Aorta (tissue), 5 donors: ENCODE measurements at places on chromosomes 5 and 9. TPM values are rescaled to one million over a fixed set of nuclear protein-coding genes. Genes with fewer than 3 reads are reported as not detected.
A peak's percentile ranks its signal among the peaks of the same experiment; 100 is the strongest.

DNA sequence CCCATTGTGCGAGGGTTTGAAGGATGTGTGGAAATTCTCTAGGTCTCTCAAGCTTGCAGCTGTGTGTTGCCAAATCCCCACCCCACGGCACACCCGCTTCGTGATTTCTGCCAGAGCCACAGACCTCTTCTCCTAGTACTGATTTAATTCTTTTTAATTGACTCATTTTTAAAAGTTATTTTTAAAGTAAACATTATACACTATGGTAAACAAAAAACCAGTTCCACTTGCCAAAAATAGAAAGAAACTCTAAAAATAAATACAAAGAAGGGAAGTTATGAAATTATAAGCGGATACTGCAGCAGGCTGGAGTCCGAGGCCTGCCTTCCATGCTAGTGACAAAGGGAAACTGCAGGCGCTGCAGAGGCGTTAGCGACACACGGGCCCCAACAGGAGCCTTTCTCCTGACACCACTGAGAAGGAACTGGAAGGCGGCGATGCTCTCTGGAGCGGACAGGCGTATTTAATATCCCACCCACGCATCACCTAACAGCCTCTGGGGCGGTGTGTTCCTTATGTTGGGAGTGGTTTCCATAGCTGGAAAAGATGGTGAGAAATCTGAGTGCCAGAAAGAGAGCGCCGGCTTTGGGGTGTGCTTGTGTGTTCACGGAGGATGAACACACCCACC lies 122.5 kb downstream of the COL23A1 start:
- no peak overlapping the region for H3K4me3 ChIP-seq
- peak; percentile 78 for DNase-seq
- H3K4me1 ChIP-seq, result no peaks in the 10 kb centered on the region
- no peak overlapping the region for H3K27ac ChIP-seq

DNA sequence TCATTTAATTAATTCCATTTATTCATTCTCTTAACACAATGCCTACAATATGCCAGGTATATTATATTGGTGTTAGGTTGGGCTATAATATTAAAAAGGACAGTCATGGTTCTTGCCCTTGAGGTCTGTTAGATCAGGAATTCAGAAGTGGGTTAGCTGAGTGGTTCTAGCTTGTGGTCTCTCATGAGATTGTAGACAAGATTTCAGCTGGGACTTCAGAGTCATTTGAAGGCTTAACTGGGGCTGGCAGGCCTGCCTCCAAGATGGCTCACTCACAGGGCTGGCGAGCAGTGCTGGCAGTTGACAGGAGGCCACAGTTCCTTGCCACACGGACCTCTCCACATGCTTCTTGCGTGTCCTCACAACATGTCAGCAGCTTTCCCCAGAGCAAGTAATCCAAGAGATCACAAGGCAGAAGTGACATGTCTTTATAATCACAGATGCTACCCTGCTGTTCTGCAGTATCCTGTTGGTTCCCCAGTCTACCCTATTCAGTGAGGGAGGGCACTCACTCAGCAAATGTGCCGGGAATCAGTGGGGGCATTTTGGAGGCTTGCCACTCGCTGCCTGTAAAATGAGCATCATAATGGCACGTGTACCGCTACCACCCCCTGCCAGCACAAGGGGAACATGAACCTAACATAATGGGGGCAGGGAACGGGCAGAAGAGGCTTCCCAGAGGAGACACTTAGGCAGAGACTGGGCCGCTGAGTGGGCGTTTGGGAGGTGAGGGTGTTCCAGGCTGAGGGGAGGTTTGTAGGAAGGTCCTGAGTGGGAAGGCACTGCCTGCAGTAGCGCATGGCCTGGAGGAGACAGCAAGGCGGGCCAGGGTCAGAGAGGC lies 70.0 kb downstream of the EXOSC2 start:
- no peaks in the 10 kb centered on the region for H3K4me1 ChIP-seq
- no peaks in the 10 kb centered on the region for H3K36me3 ChIP-seq
- H3K4me3 ChIP-seq, result no peak overlapping the region
- H3K27me3 ChIP-seq, result no peaks in the 10 kb centered on the region
- H3K27ac ChIP-seq, result no peak overlapping the region

The ANXA1 gene
- total RNA-seq, result 546 TPM

The MRPS27 gene
- 42.1 TPM for total RNA-seq

DNA sequence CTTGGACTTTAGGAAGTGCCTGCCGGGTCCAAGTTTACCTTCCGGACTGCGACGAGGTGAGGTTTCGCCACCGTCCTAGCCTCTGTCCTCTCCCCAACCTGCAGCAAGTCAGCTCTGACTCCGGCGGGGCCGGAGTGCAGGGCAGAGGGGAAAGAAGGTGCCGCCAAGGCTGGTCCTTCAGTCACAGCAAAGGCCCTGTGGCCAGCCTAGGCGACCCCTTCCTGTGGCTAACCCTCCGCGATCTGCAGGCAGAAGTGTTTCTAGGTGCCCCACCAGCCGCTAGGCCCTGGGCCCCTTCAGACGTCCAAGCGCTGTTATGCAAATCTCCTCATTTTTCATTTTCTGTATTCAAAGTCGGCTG lies 11.1 kb upstream of the NKX2-5 start:
- no peaks in the 10 kb centered on the region for H3K4me1 ChIP-seq
- no peak for DNase-seq

GRCh38 chr5:155024015-155024414 lies 10.5 kb downstream of the KIF4B start:
- H3K27ac ChIP-seq, result no peak overlapping the region
- no peak for DNase-seq
- no peak overlapping the region for H3K4me3 ChIP-seq
- no peaks in the 10 kb centered on the region for H3K27me3 ChIP-seq
- H3K4me1 ChIP-seq, result no peaks in the 10 kb centered on the region

- no peaks in the 10 kb centered on the region for H3K27me3 ChIP-seq
- H3K36me3 ChIP-seq, result no peaks in the 10 kb centered on the region
- no peaks in the 10 kb centered on the region for H3K4me1 ChIP-seq
- no peak overlapping the region for H3K27ac ChIP-seq
- no peak overlapping the region for H3K4me3 ChIP-seq
Measured at GRCh38 chr9:6955251-6955921, 197.6 kb downstream of the KDM4C start.

DNA sequence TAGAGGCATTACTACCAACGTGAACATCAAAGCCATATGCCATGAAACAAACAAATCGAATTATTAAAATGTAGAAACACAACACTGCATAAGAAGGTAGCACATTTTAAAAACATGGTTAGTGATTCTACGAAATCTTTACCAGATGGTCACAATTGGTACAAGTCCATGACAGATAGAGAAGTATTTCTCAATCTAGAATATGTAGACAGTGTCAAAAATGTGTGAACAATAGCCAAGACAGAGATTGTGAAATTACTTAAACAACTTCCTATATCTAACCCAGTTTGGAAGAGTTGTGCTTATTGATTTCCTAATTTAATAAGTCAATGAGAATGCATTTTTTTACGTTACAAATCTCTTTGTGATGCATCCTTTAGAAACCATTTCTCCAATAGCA lies 1121.6 kb downstream of the MAT2B start:
- no peaks in the 10 kb centered on the region for H3K4me1 ChIP-seq
- no peak for DNase-seq
- no peak overlapping the region for H3K27ac ChIP-seq
- no peaks in the 10 kb centered on the region for H3K27me3 ChIP-seq
- H3K4me3 ChIP-seq, result no peak overlapping the region

The PRELID1 gene
- total RNA-seq, result 72.7 TPM

The CER1 gene
- not detected for total RNA-seq

DNA sequence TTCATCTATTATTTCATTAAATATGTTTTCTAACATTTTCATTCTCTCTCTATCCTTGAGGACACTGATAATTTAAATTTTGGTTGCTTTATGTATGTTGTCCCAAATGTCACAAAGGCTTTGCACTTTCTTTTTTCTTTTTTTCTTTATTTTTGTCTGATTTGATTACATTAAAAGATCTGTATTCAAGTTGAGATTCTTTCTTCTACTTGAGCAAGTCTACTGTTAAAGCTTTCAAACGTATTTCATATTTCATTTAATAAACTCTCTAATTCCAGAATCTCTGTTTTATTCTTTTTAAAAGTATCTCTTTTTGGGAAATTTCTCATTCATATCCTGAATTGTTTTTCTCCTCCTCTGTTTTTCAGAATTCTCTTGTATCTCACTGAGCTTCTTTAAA lies 106.5 kb downstream of the GNA14 start:
- H3K36me3 ChIP-seq, result no peaks in the 10 kb centered on the region
- no peak overlapping the region for H3K4me3 ChIP-seq
- no peaks in the 10 kb centered on the region for H3K27me3 ChIP-seq
- no peak overlapping the region for H3K27ac ChIP-seq
- DNase-seq, result no peak
- H3K4me1 ChIP-seq, result no peaks in the 10 kb centered on the region

The PAEP gene
- not detected for total RNA-seq

The PCA3 gene
- total RNA-seq, result 0.32 TPM

DNA sequence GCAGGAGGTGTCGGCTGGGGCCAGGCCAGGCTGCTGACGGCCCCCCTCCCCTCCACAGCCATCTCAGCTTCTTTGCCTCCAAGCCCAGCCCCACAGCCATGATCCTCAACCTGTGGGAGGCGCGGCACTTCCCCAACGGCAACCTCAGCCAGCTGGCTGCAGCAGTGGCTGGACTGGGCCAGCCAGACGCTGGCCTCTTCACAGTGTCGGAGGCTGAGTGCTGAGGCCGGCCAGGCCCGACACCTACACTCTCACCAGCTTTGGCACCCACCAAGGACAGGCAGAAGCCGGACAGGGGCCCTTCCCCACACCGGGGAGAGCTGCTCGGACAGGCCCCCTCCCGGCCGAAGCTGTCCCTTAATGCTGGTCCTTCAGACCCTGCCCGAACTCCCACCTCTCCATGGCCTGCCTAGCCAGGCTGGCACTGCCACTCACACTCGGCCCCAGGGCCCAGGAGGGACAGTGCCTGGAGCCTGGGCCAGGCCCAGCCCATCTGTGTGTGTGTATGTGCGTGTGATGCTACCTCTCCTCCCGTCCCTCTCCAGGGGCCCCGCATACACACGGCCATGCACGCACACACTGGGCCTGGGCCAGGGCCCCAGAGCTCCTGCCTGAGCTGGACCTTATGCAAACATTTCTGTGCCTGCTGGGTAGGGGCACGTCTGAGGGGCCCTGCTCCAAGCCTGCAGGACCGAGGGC lies 19.3 kb downstream of the HK3 start:
- H3K4me1 ChIP-seq, result no peaks in the 10 kb centered on the region
- no peak overlapping the region for H3K4me3 ChIP-seq
- no peak for DNase-seq

DNA sequence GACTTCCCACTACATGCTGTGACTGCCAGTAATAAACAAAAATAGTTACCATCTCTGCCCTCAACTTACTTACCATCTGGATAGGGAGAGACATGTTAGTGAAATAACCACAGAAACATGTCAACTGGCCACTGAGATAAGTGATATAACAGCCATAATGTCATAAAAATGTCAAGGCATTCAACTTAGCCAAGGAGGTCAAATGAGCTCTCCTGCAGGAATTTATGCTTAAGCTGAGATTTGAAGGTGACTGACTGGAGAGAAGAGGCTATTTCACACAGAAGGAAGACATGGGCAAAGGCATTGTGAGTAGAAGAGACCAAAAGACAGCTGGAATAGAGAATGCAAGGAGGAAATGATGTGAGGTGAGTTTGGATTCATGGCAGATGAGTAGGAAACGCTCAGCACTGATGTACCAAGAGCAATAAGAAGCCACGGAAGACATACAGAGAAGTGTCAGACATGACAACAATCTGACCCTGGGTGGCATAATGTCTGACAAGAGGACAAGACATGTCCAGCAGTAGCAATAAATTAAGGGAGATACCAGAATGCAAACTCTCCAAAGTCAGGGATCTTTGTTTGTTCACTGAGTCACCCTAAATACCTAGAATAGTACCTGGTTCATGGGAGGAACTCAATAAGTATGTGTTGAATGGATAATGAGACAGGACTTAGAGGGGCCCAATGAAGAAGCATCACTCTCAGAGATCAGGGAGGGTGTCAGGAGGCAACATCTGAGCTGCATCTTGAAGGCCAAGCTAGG lies 318.8 kb downstream of the ACTL7B start:
- H3K27ac ChIP-seq, result no peak overlapping the region
- H3K4me3 ChIP-seq, result no peak overlapping the region

The TRPM6 gene
- 3.6 TPM for total RNA-seq

The CNTNAP3 gene
- total RNA-seq, result 10.1 TPM

GRCh38 chr9:5651246-5651645 lies 22.3 kb downstream of the RIC1 start:
- no peak for DNase-seq
- H3K4me1 ChIP-seq, result no peaks in the 10 kb centered on the region
- no peaks in the 10 kb centered on the region for H3K27me3 ChIP-seq
- H3K36me3 ChIP-seq, result no peaks in the 10 kb centered on the region
- no peak overlapping the region for H3K4me3 ChIP-seq

- H3K4me3 ChIP-seq, result no peak overlapping the region
- no peaks in the 10 kb centered on the region for H3K4me1 ChIP-seq
- DNase-seq, result no peak
- no peaks in the 10 kb centered on the region for H3K36me3 ChIP-seq
Measured at GRCh38 chr5:3601911-3602782, 6.5 kb downstream of the IRX1 start.

DNA sequence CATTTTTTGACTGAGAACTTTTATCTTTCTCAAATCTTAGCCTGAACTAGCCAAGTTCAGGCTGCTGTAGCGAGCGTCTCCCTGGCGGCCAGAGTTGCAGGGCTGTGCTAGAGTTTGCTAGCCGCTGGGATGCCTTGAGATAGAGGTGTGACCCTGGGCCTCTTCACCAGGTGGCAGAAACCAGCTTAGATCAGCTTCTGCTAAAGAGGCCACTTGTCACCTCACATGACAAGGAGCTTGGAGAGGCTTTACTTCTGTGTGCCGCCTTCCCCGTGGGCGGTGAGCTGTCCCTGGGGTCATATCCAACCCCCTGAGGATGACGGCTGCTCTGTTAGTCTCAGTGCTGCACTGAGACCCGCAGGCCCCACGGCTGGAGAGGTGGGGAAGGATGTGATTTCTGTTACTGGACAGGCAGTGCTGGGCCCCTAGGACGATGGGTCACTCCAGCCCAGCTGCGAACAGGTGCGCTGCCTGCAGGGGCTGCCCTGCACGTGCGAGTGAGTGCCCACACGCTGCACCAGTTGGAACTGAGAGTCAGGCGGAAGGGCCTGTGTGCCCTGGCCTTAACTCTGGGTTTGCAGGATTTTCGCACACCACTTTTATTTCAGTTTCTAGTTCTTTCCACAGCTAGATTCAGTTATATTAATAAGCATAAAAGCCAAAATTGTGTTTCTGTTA lies 63.8 kb downstream of the EHMT1 start:
- DNase-seq, result no peak
- no peak overlapping the region for H3K4me3 ChIP-seq
- H3K4me1 ChIP-seq, result no peaks in the 10 kb centered on the region
- H3K27me3 ChIP-seq, result no peaks in the 10 kb centered on the region
- H3K27ac ChIP-seq, result no peak overlapping the region

GRCh38 chr9:124659099-124659659 lies 111.9 kb downstream of the NR6A1 start:
- no peaks in the 10 kb centered on the region for H3K4me1 ChIP-seq
- no peaks in the 10 kb centered on the region for H3K36me3 ChIP-seq
- peak; percentile 88 for DNase-seq
- H3K4me3 ChIP-seq, result peak overlapping the region; percentile 94
- H3K27ac ChIP-seq, result no peak overlapping the region
